ENCODE measurements at places on chromosomes 11 and 22. TPM values are rescaled to one million over a fixed set of nuclear protein-coding genes. Genes with fewer than 3 reads are reported as not detected.

The TLCD5 gene
- 7.9 TPM for total RNA-seq

The NNMT gene
- total RNA-seq: 332 TPM

The RASL10A gene
- total RNA-seq: 0.87 TPM

The CECR2 gene
- 0.14 TPM for total RNA-seq

The APOL4 gene
- not detected for total RNA-seq

The TMEM218 gene
- total RNA-seq: 21.5 TPM

The OR52E6 gene
- total RNA-seq: not detected

The LDHAL6A gene
- not detected for total RNA-seq

The RCOR2 gene
- total RNA-seq: 1.1 TPM

The GAS2L1 gene
- total RNA-seq: 36.2 TPM

The SCGB1A1 gene
- total RNA-seq: not detected

The OR51I1 gene
- not detected for total RNA-seq

The CTSW gene
- total RNA-seq: not detected

The SMPD1 gene
- total RNA-seq: 11.4 TPM

The FGF3 gene
- total RNA-seq: not detected

The SCUBE2 gene
- total RNA-seq: 0.41 TPM

The KLHDC7B gene
- not detected for total RNA-seq

The PRRG4 gene
- total RNA-seq: 1.8 TPM

The MPPED1 gene
- total RNA-seq: not detected

The IGSF9B gene
- total RNA-seq: 1.6 TPM

The TCF20 gene
- 13.3 TPM for total RNA-seq

The OR4S2 gene
- not detected for total RNA-seq

The ENTHD1 gene
- total RNA-seq: not detected

The MTMR2 gene
- 22.7 TPM for total RNA-seq

The HBG1 gene
- not detected for total RNA-seq

The LRRC51 gene
- 8.0 TPM for total RNA-seq

The ACRV1 gene
- not detected for total RNA-seq

The CCDC85B gene
- total RNA-seq: 45.9 TPM

The SGSM1 gene
- 0.58 TPM for total RNA-seq

The GVQW3 gene
- 1.4 TPM for total RNA-seq

The ELFN2 gene
- total RNA-seq: 6.8 TPM

The PLAAT5 gene
- not detected for total RNA-seq

The ADSL gene
- 98.4 TPM for total RNA-seq

The SHANK2 gene
- total RNA-seq: 8.8 TPM

The SAA4 gene
- not detected for total RNA-seq

The INPP5J gene
- 0.44 TPM for total RNA-seq

The GLYAT gene
- not detected for total RNA-seq

Data from A549 treated with Mapracorat at 1 μM for 4 hours (cell line).